ENCODE measurements at places on chromosomes 12 and 14. TPM values are rescaled to one million over a fixed set of nuclear protein-coding genes. Genes with fewer than 3 reads are reported as not detected.

DNA sequence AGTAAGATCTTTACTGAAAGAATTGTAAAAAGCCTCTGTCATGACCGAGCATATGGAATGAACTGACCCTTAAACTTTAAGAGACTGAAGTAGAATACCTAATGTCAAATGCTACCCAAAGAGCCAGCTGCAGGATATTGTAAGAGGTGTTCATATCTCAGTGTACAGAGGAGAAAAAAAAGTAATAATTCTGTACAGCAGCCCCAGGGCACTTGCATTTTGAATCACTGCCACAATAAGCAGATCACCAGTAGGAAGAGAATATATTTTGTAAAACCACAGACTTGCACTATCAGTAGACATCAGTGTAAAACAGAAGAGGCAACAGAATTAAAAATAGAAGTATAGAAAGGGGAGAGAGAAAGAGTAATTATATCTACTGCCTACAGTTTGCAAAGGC lies 162.6 kb downstream of the PPFIA2 start:
- DNase-seq = no peak

- no peak for DNase-seq
These were observed 395.2 kb upstream of the DCN start for GRCh38 chr12:91577586-91578539.

GRCh38 chr12:98896938-98897337 lies 251.8 kb downstream of the APAF1 start:
- no peak for DNase-seq

DNA sequence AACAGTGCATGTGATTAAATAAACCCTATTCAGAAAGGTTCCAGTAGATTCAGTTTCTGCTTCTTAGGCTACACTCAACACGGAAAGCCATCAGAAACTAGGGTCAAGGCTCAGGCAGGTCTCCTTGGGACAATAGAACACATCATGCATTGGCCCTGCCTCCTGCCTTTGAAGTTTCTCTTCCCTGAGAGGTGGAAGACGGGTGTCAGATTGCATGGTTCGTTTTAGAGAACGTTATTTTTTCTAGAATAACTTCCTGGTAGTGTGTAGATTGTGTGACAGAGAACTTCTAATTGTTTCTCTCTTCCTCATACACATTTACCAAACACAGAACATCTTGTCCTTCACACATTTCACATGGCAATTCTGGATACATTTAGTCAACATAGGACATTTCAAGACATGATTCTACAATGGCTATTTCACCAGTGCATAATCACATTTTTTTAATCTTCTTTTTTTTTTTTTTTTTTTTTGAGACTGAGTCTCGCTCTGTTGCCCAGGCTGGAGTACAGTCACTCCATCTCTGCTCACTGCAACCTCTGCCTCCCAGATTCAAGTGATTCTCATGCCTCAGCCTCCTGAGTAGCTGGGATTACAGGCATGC lies 106.6 kb upstream of the AMN1 start:
- no peak for DNase-seq

DNA sequence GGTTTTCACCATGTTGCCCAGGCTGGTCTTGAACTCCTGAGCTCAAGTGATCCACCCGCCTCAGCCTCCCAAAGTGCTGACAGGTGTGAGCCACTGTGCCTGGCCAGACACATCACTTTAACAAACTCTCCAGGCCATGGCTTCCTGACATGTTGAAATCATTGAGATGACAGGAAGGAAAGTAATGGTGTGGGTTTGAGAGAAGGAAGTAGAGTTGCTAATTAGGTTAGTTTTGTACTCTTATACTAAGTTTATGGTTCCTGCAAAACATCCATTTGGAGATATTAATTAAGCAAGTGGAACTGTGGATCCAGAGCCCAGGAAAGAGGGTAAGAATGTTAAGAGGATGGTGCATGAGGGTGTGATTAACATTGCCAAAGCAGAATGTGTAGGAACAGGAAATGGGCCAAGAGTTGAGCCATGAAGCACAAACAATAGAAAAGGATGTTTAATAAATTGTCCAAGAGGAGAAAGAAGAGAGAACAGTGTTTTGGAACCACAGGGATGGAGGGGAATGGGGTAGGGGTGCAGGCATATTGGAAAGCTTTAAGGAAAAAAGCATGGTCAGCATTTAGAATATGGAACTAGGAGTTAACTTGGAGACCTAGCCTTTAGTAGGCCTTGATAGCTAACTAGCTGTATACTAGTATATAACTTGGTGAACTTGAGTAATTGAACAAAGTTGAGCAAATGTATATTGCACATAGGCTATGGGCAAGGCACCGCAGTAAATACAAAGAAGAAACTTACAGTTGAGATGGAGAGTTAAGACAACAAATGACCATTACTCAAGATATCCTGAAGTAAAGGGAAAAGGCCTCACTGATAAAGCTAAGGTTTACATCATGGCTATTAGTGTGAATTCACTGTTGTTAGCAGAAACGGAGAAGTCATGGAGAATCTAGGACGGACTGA lies 91.3 kb upstream of the DNM1L start:
- DNase-seq = no peak

DNA sequence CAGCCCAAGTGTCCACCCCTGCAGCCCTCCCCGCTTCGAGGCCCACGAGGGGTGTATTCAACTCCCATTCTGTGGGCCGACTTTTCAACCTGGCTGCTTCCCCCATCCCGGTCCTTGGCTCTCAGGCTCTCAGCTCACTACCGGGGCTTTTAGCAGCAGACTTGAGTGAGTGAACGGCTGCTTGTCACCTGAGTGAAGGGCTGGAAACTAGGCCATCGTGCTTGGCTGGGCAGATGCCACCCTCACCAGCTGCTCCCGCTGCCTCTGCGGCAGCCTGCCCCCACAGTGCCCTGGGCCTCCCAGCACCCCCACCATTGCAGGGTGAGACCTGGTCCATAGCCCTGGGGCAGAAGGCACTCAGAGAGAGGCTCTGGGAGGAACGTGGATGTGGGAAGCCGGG lies 59.9 kb downstream of the SLC6A12 start:
- no peak for DNase-seq

- DNase-seq = no peak
These were observed 100.0 kb downstream of the PRKCH start for GRCh38 chr14:61421212-61421923.

GRCh38 chr12:110696283-110696682 lies 7.4 kb upstream of the HVCN1 start:
- no peak for DNase-seq

- DNase-seq = no peak
These were observed 137.7 kb downstream of the PLXNC1 start for GRCh38 chr12:94285943-94286582.

DNA sequence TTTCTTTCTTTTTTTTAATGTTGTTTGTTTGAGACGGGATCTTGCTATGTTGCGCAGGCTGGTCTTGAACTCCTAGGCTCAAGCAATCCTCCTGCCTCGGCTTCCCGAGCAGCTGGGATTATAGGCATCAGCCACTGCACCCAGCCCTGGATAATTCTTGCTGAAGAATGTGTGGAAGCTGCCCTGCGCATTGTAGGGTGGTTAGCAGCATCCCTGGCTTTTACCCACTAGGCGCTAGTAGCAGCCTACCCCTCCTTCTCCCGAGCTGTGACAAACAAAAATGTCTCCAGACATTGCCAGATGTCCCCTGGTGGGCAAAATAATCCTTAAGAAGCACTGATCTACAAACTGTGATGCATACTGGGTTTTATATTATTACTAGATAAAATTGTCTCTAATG lies 6.6 kb downstream of the DCAF4 start:
- no peak for DNase-seq

DNA sequence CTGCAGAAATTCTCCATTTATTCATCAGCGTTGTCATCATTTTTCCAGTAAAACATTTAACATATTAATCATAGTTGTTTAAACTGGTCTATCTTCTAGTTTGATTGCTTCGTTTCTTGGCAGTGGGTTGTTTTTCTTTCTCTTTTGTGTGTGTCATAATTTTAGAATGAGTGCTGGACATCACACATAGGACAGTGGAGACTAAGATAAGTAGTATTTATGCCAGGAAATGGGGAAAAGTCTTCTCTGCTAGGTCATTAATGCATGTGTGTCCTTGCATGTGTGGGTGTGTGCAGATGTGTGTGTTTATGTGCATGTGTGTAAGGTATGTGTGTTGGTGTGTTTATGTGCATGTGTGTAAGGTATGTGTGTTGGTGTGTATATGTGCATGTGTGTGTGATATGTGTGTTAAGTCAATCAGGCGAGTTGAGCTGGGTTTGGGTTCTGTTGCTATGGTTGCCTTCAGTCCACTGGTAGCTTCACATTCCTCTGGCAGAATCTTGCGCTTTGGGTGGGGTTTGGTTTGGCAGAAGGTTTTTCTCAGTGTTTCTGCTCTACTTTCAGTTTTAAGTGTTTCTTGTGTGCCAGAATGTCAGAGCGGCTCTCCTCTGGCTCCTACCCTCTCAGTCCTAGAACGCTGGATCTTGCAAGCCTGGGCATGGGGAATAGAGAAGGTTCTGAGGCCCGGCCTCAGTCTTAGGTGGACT lies 7.8 kb upstream of the ADGRD1 start:
- DNase-seq = no peak

The CD27 gene
- polyA plus RNA-seq = 2.1 TPM

The SLC11A2 gene
- polyA plus RNA-seq = 51.4 TPM

The CDCA3 gene
- 29.5 TPM for polyA plus RNA-seq

The NPFF gene
- 0.65 TPM for polyA plus RNA-seq
